ENCODE measurements at places on chromosomes 12 and 14. TPM values are rescaled to one million over a fixed set of nuclear protein-coding genes. Genes with fewer than 3 reads are reported as not detected.

SALL2 gene
- 2.0 TPM for total RNA-seq

SYT1 gene
- total RNA-seq = not detected

VSIG10 gene
- total RNA-seq = 8.2 TPM

VWF gene
- total RNA-seq = not detected

TSPAN19 gene
- total RNA-seq = not detected

RND1 gene
- total RNA-seq = 1.4 TPM

FAM181A gene
- total RNA-seq = not detected

TAS2R8 gene
- not detected for total RNA-seq

PSME2 gene
- 635 TPM for total RNA-seq

Data from activated CD8-positive, alpha-beta T cell treated with anti-CD3 and anti-CD28 coated beads, Interleukin-2, amount 10 ng/mL, durations not matched to agents 7 days and 5 days (primary cell).